ENCODE measurements at places on chromosomes 6 and 20.

- DNase-seq: no peak
Observed at GRCh38 chr6:53426117-53426516, 77.4 kb upstream of the ELOVL5 start.

DNA sequence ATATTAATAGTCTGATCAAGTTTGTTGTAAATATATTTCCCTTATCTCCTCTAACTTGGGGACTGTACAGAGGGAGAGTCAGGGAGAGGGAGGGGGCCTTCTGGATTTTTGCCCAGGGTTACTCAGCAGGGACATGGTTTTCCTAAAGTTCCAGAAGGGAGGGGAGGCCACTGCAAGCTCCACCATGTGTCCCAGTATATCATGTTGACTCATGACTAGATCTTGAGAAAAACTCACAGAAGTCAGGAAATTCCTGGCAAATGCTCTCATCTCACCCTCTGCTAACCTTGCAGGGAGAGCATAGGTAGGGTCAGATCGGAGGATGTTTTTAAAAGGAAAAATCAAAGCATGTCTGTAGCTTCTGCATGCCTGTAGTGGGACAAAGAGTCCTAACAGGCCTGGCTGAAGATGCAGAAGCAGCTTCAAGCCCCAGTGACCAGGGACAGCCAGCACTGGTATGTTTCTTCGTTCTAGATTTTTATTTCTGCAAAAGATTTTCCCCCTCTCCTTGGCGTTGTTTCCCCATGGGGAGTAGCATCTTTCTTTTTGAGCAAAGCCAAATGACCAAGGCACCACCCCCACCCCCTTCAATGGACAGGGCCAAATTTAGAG lies 272.9 kb upstream of the SUPT3H start:
- no peak for DNase-seq

DNA sequence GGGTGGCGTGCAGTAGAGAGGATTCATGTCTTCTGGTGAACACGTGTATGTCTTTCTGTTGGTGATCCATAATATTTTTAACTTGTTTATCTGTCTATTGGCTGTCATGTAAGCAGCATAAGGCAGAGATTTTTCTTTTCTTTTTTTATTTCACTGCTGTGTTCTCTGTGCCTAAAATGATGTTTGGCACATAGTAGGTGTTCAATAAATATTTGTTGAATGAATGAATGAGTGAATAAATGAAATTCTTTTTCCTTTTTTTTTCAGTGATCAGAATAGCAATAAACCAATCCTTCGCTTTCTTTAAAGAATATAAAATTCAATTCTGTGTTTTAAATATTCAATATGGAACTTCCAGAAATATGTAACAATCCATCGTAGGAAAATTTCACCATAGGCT lies 30.0 kb downstream of the MAK start:
- DNase-seq: no peak

DNA sequence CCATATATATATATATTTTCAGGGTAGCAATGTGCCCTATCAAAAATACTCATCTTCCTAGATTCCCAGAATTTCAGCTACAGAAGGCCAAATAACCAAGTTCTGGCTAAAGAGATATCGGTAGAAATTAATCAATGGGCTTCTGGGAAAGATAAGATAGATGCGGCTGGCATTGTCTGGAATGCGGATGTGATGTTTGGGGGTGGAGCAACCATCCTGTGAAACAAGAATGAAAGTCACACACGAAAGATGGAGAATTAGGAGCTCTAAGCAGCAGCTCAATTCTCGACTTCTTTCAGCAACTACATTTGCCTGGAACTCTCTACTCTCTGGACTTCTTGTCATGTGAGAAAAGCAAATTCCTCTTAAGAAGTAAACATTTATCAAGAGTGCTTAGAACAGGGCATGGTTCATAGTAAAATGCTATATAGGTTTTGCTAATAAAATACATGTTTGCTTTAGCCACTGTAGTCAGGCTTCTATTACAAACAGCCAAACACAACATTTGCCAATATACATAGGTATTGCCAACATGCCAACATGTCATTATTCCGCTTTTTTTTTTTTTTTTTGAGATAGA lies 90.8 kb downstream of the CLIC5 start:
- DNase-seq: no peak
